ENCODE measurements at places on chromosomes 7 and 10.

DNA sequence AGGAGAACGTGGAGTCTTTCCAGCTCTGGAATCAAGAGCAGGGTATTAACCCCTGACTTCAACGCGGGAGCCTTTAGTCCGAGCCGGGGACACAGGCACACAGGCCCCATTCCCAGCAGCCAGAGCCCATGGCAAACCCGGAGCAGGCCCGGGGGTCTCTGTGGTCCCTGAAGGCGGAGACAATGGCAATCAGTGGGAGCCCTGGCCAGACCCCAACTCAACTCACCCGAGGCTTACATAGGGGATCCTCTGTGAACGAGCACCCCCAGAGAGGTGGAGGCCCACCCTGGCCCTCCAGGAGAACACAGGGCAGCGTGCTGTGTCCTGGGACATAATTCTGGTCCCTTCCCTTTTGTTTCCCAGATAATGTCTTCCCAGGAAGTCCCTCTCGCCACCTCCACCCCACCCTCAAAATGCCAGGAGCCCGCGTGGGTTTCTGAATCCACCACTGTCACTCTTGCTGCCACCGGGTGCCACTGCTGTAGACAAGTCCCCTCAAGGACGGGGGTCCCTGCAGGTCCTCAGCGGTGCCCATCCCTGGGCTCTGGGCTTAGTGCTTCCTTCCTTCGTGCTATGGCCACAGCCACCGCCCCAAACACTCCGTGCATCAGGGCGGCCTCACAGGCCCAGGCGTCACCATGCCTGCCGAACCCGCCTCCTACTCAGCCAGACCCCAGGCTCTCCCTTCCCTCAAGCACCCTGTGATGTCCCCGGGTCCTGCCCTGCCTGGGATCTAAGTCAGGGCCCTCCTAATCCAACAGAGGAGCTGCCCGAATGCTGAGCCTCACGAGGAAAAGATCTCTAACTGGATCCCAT is 28.6 kb upstream of the PPP2R2D start:
- no peak for DNase-seq

DNA sequence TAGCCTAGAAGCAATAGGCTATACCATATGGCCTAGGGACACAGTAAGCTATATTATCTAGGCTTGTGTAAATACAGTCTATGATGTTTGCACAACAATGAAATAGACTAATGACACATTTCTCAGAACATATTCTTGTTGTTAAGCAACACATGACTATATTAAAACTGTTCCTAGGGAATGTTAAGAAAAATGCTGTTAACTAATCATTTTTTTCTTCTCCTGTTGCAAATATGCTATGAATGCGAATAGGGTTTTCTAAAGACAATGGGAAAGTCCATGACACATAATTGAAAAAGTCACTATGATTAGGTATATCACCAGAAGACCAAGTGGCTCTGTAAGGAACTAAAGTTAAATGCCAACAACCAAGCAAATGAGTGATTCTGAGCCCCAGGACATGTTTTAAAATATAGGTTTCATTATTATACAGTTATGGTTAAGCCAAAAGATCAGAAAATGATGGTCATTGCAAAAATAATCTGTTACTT is 454.0 kb upstream of the SORCS1 start:
- DNase-seq = peak; percentile 3

DNA sequence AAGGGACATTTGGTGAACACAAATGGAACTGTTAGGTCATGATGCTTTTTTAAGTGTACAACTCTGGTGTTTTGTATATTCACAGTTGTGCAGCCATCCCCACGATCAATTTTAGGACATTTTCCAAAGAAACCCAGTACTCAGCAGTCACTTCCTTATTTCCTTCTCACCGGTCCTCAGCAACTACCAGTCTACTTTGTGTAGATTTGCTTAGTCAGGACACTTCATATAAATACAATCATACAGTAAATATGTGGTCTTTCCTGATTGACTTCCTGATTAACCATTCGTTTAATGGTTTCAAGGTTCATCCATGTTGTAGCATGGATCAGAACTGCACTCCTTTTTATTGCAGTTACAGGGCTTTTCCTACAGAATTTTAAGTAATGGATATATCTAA is 14.4 kb downstream of the SGPL1 start:
- DNase-seq = peak; percentile 63

DNA sequence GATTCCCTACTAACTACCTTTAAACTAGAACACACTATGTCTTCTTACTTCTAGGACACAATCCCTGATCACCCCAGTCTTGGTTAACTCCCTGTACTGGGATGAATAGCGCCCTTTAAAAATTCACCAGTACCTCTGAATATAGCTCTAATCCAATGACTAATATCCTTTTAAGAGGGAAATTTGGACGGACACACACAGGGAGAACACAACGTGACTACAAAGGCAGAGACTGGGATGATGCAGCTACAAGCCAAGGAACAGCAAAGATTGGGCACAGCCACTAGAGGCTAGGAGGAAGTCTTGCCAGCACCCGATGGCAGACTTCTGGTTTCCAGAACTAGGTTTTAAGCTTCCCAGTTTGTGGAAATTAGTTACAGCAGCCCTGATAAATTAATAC is 81.4 kb downstream of the MALSU1 start:
- peak; percentile 46 for DNase-seq

DNA sequence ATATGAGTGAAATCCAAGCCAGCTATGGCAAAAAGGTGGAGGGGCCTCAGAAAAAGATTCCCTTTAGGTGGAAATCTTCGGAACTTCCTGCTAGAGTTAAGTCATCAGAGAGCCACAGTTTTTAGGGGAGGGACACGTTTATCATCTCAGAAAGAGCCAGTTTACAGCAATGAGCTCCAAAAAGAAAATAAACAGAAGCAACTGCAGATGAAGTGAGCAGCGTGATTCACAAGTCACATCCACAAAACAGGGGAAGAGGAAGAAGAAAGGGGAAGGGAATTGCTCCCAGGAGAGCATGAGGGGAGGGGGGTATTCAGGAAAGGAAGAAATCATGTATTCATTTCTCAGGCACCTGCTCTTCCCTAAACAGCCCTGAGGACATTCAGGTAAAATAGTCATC is 156.2 kb upstream of the FOXK1 start:
- DNase-seq = no peak

DNA sequence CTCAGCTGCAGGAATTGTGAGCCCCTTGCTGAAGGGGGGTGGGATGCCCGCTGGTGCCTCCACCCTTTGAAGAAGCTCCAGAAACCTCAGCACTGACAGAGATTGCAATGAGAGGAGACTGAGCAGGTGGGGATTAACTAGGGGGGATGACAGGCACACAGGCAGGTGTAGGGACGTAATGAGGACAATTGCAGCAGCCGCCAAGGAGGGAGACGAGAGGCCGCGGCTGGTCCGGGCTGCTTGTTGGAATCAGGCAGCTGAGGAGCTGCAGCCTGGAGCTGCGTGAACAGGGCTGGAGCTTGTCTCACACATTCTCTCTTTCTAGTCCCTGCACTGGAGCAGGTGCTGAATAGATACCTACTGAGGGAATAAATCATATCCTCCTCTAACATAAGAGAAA is 122.0 kb upstream of the TCERG1L start:
- no peak for DNase-seq

DNA sequence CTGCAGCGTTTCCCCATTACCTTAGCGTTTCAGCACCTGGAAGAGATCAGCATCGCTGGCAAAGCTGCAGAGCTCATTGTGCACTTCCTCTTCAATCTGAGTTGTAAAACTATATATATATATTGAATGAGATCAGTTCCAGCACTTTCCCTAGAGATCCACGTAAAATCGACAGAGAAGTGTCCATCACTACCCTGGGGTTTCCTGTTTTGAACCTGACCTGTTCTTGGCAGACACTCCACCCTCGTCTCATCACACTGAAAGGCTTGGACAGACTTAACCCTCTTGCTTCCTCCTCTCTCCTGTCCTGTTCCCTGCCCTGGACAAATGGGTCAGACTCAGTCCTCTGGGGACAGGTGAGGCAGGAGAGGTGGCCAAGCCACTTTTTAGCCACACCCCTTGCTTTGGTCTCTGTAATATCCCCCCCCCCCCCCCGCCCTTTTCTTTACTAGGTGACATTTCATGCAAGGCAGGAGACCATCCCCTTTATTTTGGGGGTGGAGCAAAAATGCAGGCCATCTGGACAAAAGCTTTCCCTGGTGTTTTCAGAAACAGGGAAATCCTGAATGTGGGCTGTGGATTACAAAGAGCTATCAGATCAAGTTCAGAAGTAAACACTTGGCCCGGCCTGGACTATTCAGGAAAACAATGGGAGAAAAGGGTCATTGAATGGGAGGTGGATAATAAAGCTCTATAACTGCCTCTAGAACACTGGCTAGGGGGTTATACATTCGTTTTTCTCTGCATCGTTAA is 83.7 kb upstream of the KDM7A start:
- no peak for DNase-seq

GRCh38 chr10:123571978-123572377 is 94.2 kb upstream of the GPR26 start:
- no peak for DNase-seq

DNA sequence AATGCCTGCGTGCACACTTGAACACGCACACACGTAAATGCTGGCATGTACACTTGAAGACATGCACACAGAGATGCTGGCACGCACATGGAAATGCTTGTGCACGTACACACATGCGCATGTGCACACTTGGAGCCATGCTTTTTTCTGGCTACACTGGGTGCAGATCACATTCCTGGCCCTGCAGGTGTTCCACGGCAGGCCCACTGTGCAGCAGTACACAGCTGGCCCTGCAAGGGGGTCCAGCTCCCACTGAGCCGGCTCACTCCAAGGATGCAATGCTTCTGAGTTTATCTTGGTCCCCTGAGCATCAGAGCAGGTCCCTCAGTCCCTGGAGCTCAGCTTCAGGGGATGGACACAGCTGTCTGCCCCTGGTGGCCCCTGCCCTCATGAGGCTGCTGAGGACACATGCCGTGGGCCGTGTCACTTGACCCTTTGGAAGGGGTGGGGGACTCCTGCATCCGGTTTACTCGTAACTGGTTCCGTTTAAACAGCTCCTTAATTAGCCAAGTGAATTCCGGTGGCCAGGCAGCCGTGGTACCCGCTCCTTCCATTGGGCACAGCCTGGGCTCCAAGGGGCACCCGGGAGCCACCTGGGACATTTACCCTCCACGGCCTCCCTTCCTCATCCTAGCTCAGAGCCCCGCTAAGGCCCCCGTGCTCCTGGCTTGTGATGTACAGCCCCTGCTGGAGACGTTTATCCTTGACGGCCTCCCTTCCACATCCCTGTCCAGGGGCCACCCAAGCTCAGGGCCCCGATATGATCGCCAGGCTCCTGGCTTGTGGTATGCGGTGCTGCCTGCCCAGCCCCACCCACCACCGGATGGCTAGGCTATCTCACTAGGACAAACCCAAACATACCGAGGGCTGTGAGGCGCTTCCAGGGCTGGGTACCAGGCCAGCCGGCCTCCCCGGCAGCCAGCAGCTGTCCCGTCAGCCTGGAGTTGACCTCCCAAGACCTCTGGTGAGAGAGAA is 39.5 kb upstream of the DPYSL4 start:
- no peak for DNase-seq

- no peak for DNase-seq
Observed at GRCh38 chr10:62044566-62044965, 143.1 kb downstream of the ARID5B start.

- DNase-seq = peak; percentile 17
Observed at GRCh38 chr7:41436139-41436538, 266.8 kb downstream of the INHBA start.

GRCh38 chr10:99598781-99599509 is 21.3 kb downstream of the SLC25A28 start:
- DNase-seq = peak; percentile 25

DNA sequence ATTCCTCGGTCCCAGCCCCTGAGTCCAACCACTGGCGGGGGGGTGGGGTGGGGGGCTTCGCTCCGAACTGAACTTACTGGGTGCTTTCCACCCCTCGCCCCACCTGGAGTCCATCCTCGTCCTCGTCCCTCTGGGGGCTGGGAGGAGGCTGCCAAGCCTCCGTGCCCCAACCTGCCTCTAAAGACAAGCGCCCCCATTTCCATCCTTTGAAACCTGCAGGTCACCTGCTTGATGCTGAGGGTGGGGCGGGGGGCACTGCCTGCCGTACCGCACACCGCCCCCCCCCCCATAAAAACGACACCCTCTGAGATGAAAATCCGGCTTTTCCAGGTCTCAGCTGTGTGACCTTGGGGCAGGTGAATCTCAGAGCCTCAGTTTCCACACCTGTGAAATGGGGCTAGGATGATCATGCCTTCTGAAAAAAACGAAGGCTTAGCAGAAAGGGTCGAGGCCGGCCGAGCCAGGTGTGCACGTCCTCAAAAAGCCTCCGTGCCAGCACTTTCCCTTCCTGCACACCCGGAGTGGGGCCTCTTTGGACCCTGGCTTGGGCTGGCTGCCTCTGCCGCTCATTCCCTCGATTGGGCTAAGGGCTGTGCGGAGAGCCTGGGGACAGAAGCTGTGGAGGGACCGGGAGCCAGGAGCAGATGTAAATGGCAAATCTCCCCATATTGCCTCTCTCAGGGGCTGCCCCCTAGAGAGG is 967 bp downstream of the ELFN1 start:
- DNase-seq = no peak
